NCI-H524 (cell line): ENCODE measurements at places on chromosomes 1 and 21.
A peak's percentile ranks its signal among the peaks of the same experiment; 100 is the strongest.

GRCh38 chr1:240242601-240243144 lies 151.0 kb downstream of the FMN2 start:
- DNase-seq: peak; percentile 82

DNA sequence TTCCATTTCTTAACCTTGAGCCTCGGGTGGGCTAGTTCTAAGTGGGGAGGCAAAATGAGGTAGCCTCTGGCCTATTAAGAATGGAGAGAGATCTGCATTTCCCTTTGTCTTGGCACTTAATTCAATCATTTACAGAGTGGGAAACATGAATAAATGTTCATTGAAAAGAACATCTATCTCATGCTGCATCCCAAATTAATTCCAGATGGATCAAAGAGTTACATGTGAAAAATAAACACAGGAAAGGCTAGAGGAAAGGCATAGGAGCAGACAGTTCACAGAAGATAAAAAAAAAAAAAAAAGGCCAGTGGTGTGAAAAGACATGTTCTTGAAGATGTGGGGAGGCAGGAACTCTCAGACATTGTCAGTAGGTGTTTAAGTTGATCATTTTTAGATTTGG lies 35.7 kb upstream of the EPS8L3 start:
- DNase-seq: no peak

DNA sequence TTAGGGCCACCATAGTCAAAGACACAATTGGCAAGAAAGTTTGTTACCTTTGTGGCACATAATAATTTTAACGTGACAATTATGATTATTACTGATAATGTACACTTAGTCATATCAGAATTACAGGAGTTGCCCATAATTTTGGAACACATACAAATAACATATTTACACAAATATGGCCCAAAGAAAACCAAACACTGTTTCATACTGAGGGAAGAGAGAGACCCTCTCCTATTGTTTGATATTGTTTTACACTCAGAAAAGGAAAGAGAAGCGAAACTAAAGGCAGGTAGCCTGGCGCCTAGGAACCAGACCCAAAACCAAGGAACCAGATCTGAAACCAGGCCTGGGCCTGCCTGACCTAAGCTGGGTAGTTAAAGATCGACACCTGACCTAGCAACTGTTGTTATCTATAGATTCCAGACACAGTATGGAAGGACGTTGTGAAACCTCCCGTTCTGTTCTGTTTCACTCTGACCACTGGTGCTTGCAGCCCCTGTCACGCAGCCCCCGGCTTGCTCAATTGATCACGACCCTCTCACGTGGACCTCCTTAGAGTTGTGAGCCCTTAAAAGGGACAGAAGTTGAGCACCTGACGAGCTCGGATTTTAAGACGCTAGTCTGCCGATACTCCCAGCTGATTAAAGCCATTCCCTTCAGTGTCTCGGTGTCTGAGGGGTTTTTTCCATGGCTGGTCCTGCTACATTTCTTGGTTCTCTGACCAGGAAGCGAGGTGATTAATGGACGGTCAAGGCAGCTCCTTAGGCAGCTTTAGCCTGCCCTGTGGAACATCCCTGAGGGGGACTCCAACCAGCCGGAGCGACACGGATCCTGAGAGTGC lies 27.9 kb downstream of the C1orf115 start:
- no peak for DNase-seq

DNA sequence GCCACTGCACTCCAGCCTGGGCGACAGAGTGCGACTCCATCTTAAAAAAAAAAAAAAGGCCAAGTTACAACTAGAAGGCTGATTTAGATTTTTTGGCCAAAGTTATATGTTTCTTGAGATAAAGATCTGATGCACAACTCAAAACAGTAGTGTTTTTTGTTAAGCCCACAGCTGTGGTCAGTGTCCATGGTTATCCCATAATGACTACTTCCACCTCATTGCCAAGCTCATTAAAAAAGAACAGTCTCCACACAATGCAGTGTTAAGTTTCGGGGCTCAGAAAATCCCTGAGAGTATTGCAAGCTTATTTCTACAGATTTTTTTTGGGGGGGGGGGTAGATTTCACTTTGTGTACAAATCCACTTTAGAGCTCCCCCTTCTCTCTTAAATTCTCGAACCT lies 120.5 kb downstream of the RUNX1 start:
- no peak for DNase-seq

GRCh38 chr21:33870768-33871167 lies 44.8 kb downstream of the ATP5PO start:
- DNase-seq: no peak

DNA sequence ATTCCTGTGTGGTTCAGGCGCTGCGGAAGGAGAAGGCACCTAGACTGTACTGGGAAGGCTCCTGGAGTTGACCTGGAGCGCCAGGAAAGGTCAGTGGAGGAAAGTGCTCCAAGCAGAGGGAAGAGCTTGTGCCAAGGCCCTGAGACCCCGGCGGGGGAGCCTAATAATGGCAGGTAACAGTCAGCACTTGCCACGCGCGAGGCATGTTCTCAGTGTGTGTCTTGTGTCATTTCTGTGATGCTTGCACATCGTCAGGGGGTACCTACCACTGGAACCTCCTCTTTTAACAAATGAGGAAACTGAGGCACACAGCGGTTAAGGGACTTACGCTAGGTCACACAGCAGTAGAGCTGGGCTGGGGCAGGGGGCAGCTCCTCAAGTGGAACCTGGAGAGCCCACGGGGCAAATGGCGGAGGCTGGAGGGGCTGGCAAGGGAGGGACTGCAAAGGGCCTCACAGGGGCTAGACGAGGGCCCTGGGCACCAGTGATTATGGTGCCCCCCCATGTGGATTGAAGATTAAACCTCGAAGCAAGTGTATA lies 976 bp upstream of the BMP8B start:
- DNase-seq: no peak

- no peak for DNase-seq
Measured at GRCh38 chr1:43054961-43055360, 96.3 kb upstream of the SLC2A1 start.

DNA sequence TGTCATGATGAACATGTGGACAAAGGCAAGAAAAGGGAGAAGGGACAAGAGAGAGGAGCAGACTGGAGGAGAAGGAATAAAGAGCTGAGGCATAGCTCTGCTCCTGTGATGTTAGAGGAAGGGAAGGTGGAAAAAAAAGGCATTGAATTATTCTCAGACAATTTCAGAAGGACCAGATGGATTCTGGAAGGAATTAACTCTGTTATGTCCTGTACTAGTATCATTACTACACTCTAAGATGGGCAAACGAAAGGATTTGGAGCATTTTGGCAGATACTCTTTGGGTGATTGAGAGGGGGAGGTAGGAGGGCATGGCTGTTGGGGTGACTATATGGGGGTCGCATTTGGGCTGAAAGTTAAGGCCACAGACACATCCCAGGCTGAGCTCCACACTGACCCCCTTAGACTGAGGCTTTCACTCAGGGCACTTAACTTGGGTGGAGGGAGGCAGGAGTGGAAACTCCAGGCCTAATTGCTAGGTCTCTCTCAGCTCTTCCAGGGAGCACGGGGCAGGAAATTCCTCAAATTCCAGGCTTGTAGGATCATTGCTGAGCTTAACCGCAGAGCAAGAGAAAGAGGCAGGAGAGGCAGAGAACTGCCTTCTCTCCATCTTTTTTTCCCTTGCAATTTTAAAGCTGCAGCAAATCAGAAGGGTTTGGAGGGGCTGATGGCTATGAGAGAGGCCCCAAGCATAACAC lies 25.9 kb downstream of the KIRREL1 start:
- no peak for DNase-seq

DNA sequence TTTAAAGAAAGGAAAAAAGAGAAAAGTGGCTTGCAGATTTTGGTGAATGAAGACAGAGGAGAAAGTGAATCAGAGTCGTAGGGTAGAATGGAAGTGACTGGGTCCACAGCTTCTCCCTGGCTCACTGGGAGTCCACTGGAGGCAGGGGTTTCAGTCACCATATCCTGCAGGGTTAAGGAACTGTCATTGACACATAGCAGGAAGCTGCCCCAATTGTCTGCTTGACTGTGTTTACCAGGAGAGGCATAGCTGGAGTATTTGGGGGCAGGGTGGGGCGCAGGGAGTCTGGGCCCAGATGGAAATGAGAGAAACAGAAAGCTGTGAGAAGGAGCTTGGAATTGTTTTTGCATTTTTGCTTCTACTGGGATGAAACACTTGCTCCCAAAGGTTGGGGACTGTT lies 228.8 kb upstream of the CSF3R start:
- DNase-seq: no peak

GRCh38 chr1:41812051-41812450 lies 106.7 kb downstream of the HIVEP3 start:
- DNase-seq: peak; percentile 85

DNA sequence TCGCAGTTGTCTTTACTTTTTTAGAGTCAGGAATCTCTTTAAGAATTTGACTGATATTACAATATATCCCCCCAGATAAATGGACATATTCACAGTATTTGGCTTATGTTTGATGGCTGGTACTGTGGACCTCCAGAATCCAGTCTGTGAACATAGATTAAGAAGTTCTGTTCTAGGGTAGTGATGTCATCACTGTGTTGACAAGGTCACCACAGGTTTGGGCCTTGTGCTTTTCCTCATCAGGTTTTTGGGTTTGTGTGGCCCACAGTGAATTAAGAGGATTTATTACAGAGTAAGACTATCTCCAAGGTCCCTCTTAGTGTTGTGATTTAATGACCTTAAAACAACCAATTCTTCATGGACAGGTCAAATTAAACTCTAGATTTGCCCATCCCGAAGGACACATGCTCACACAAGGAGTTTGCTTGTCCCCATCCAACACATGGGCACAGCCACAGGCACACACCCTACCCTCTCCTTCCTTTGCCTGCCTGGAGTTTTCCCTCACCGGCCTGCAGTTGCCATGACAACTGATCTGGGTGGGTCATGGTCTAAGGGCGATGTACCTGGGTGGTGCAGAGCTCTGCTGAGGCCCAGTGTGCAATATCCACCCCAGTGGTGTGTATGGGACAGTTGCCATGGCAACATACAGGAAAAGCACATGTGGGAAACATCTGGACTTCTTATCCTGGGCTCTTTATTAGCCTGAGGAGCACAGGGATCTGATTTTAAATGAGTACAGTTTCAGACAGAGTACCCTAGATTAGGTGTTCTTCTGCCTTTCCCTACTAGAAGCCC lies 98.6 kb downstream of the NAV1 start:
- peak; percentile 47 for DNase-seq

DNA sequence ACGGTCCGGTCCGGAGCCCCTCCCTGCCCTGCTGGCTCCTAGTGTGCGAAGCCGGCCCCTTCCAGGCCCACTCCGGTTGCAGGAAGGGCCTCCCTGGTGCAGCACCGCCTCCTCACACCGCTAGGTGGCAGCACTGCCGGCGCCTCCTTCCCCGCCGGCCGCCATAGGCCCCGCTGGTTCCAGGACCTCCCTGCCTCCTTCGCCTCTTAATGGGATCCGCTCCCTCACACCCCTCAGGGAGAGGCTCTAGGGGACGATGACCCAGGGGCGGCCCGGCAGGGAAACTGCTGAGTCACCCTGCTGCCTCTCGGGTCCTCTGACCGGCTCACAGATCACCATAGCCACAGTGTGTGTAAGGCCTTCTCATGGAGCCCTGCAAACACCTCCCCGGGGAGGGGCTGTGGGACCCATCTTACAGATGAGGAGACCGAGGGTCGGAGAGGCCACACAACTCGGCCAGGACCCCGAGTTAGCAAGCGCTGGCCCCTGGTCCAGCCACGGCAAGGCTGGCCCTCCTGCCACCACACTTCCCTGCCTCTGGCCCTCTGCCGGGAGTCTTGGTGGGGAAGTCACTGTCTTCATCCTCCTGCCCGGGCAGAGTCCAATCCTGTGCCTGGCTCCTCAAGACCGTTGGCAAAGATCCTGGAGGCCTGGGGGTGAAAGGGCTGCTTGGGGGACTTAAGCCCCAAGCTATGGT lies 1.6 kb upstream of the AJAP1 start:
- no peak for DNase-seq

GRCh38 chr1:18536915-18537314 lies 56.2 kb downstream of the KLHDC7A start:
- DNase-seq: no peak

- peak; percentile 14 for DNase-seq
Measured at GRCh38 chr1:11571906-11572616, 82.2 kb downstream of the FBXO2 start.

- no peak for DNase-seq
Measured at GRCh38 chr1:224450159-224450558, 15.6 kb upstream of the WDR26 start.

DNA sequence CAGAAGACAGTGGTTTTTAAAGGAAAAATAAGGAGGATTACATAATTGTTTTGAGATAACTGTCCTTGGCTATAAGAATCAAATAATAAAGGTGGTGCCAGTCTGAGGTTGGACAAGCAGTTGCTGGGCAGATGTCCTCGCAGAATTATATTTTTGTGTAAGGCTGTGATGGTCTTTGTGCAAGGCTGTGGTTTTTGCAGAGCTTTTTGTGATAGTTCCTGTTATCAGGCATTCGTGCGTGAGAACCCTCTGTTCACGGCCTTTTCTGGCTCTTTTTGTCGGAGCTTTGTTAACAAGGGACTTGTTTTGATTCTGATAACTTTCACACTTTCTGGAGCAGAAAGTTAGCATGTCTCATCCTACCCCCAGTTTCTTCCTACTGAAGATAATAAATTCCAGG lies 33.4 kb downstream of the SH3BP5L start:
- DNase-seq: no peak

DNA sequence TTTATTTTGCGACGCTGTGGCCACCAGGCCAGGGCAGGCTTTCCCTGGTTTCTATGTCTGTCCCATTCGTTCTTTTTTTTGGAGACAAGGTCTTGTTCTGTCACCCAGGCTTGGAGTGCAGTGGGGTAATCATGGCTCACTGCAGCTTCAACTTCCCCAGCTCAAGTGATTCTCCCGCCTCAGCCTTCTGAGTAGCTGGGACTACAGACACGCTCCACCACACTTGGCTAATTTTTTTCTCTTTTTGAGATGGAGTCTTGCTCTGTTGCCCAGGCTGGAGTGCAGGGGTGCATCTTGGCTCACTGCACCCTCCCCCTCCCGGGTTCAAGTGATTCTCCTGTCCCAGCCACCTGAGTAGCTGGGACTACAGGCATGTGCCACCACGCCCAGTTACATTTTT lies 43.4 kb upstream of the WNT4 start:
- DNase-seq: no peak

DNA sequence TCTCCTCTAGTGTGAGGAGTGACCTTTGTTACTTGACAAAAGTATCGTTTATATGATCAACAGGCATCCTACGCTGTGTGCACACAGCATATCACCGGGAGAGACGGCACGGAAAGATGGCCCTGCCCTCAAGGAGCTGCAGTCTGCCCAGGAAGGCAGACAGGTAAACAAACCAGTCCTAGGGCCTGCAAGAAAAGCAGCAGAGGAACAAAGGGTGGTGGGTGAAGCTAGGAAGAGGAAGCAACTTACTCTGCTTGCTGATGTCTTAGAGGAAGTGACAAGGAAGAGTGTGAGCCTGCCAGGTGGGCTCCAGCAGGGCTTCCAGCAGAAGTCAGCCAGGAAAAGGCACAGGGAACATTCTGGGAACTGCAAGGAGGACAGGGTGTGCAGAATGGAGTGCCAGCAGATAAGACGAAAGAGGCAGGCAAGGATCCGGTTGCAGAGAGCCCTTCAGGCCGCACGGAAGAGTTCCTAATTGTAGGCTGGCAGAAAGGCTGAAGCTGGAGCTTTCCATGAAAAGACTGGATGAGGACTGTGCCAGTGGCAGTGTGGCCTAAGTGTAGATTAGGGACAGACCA lies 106.7 kb downstream of the SLC45A1 start:
- DNase-seq: no peak
